ENCODE measurements at places on chromosomes 5 and 9.

- DNase-seq: no peak
Measured at GRCh38 chr9:34262971-34263370, 66.1 kb downstream of the KIF24 start.

- no peak for DNase-seq
Measured at GRCh38 chr5:54643685-54644106, 126.1 kb downstream of the SNX18 start.

GRCh38 chr5:53323943-53324642 lies 156.3 kb upstream of the FST start:
- no peak for DNase-seq

DNA sequence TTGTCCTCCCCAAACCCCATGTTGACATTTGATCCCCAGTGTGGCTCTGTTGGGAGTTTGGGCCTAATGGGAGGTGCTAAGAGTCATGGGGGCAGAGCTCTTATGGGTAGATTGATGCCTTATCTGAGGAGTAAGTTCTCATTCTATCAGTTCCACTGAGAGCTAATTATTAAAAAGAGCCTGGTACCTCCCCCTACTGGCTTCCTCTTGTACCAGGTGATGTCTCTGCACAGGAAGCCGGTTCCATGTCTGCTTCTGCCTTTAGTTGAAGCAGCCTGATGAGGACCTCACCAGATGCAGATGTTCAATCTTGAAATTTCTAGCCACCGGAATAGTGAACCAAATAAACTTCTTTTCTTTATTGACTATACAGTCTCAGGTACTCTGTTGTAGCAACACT lies 10.8 kb downstream of the GABRB2 start:
- no peak for DNase-seq

DNA sequence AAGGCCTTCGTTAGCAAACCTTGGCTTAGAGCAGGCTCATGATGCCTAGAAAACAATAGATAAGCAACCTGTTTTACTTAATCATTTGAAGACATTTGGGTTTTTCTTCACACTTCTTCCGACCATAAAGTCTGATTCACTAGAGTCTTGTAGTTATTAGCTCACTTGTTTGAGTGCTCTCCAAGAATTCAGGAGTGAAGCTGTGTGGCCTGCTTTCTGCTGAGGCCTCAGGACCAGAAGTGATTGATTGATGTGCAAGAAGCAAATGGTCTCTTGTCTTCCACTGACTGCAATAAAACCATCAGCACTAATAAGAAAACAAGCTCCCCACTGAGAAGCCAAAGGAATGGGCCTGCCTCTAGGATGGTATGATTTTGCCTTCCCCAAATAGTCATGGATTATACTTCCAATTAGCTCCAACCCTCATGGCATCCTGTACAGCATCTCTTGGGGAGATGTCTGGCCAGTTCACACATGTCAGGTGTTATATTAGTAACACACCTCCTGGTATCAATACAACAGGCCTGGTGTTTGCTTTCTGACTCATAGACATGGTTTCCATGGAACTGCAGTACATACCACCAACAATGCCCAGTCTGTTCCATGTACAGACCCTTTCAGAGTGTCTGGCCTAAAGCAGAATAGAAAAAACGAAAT lies 317.6 kb downstream of the CWC27 start:
- DNase-seq: no peak

GRCh38 chr5:109650493-109650892 lies 39.2 kb upstream of the MAN2A1 start:
- no peak for DNase-seq

- no peak for DNase-seq
Measured at GRCh38 chr5:19605846-19606407, 382.1 kb downstream of the CDH18 start.

DNA sequence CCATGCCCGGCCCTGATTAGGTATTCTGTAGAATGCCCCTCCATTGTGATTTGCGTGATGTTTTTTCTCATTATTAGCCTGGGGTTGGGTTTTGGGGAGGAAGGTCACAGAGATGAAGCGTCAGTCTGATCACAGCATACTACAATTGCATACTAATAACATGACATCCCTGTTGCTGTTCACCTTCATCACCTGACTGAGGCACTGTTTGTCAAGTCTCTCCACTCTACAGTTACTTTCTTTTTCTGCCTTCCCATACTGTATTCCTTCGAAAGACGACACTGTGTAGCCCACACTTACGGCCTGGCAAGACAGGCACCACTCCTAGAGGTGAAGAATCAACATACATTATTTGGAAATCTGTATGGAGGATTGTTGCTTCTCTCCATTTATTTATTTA lies 5.5 kb downstream of the ZNF354C start:
- no peak for DNase-seq

DNA sequence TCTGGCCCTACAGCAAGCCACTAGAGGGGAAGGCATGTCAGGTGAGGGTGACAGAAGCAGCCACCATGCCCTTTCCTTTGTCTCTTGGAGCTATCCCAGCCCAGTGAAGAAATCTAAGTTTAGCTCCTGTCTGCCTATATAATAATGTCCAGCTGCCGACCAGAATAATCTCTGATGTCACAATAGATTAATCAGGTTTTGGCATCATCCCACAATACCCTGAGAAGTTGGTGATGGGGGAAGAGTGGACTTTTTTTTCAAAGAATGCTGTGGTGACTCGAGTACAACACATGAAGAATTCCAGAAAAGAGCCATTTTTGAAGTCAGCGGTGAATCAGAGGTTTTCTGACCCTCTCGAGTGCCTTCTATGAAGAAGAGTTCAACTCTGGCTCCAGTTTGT lies 1.7 kb upstream of the TSLP start:
- DNase-seq: no peak

GRCh38 chr5:137220523-137220927 lies 278.6 kb downstream of the SPOCK1 start:
- DNase-seq: no peak

DNA sequence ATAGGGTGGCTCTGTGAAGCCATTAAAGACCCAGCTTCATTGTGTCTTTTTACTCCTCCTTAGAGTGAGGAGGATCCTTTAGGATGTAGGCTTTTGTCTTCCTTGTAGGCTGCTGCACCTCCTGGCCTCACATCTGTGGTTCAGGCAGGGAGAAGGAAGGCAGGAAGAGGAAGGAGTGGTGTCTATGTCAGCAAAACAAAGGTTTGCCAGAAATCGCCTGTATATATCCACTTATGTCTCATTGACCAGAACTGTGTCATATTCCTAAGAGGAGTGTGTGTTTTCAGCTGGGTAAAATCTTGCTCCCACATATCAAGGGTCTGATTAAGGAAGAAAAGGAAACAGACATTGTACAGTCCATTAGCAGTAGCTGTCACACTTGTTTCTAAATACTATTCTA lies 213.8 kb downstream of the ARHGAP26 start:
- no peak for DNase-seq

DNA sequence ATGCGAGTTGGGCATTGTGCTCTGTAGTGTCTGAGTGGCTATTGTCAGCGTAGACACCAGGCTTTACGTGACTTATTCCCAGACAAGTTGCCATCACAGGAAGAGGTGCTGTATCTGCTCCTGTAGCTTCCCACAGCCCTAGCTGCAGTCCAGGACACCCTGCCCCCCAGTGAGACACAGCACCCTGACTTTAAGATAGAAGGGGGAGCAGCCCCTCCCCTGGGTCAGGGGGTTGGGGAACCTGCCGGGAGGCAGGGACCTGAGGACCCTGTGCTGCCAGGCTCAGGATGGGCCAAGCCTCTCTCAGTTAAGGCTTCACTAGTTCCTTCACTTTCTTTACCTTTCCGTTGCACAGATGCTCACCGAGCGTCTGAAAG lies 75.4 kb downstream of the NEK6 start:
- DNase-seq: no peak

DNA sequence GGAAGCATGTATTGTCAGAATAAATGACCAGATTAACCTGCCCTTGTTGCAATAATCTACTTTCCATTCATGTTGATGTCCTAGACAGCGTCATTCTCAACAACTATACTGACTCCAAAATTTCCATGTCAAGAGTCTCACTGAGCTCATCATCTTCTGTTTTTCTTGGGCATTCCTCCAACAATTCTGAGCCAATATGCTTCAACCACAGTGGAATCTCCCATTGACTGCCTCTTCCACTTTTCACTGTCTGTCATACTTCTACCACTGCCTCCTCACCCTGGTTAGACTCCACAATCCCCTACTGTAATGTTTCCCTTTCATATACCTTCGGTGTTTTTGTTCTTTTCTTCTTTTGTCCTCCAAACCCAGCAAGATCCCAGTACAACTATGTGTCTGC lies 162.8 kb downstream of the TLE1 start:
- no peak for DNase-seq

DNA sequence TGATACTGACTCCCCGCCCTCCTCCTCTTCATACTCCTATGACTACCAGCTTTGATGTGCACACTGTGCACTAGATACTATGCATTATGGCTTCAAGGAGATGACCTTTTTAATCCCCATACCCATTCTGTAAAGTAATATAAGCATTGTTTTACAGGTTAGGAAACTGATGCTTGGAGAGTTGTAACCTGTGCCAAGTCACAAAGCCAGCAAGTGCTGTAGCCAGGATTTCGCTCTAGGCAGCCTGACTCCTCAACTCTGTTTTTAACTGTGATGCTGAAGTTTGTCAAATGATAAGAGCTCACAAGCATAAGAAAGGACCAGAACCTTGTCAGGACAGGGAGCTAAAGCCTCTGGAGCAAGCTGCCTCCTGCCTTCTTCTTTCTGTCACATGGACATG lies 461.3 kb downstream of the TMEM232 start:
- DNase-seq: no peak

GRCh38 chr5:36985387-36985786 lies 108.8 kb downstream of the NIPBL start:
- DNase-seq: no peak

DNA sequence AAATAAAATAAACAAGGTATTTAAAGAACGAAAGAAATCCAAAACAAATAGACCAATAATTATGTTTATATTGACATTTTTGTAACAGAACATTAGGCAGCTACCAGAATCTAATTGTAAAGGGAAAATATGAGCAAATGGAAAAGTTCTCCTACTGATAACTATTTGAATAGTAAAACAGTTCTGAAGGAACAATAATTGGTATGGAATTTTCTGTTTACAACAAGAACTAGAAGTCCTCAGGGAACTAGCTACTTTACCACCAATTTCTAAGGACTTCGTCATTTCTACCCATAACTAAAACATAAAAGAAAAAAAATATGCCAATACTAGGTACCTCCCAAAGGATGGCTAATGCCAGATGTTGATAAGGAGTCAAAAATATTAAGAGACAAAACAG lies 58.5 kb downstream of the AP3B1 start:
- DNase-seq: no peak

- no peak for DNase-seq
Measured at GRCh38 chr5:82862261-82862660, 214.9 kb downstream of the TMEM167A start.

- no peak for DNase-seq
Measured at GRCh38 chr5:154740483-154740882, 14.7 kb upstream of the LARP1 start.

- DNase-seq: no peak
Measured at GRCh38 chr9:12813960-12814876, 39.4 kb downstream of the LURAP1L start.

DNA sequence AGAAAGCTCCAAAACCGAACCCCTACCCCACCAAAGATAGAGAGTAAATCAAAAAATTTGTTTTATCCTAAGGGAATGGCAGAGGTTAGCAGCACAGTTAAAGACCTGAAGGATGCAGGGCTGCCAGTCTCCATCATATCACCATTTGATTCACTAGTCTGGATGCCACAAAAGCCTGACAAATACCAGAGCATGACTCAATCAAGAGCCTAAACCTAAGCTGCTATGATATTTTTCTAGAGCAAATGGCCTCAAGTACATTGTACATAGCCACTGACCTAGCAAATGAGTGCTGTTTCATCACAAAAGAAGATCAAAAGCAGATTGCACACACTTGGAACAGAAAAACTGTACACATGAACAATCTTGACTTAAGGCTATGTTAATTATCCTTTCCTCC lies 48.0 kb downstream of the DPYSL3 start:
- DNase-seq: no peak

- no peak for DNase-seq
Measured at GRCh38 chr5:83724001-83724400, 3.3 kb upstream of the HAPLN1 start.

DNA sequence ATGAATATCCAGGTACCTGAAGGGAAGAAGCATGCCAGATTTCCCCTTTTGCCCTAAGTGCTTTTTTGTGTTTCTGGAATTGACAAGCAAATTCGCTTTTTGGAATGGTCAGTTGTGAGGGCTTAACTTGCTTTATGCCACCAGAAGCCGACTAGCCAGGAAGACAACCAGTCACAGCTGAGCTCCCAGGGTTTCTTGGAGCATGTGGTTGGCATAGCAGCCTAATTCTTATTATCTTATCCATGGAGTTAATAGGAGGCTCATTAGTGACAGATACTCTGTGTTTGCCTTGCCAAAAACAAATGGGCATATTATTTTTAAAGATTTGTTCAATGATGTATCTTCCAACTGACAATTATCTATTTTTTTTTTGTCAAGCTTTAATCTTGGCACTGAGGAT lies 500.7 kb downstream of the PTPRD start:
- DNase-seq: no peak

DNA sequence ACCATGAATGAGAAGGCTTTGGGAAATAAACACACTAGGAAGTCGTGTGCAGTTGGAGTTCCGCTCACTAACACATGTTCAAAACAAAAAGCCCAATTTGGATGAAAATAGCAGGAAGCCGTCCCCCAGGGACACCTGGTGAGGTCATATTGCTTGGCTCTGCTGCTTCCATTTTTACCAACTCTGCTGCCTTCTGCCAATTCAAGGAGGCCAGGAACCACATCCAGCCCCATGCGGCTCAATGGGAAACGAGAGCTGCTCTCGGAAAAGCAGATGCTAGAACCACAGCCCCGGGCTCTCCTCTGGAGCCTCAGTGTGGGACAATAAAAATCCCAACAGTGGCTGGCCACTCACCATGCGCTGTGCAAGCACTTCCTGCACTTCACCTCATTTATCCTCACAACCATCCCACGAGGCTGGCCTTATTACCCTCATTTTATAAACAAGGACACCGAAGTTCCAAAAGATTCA lies 13.4 kb downstream of the ADAM19 start:
- no peak for DNase-seq

DNA sequence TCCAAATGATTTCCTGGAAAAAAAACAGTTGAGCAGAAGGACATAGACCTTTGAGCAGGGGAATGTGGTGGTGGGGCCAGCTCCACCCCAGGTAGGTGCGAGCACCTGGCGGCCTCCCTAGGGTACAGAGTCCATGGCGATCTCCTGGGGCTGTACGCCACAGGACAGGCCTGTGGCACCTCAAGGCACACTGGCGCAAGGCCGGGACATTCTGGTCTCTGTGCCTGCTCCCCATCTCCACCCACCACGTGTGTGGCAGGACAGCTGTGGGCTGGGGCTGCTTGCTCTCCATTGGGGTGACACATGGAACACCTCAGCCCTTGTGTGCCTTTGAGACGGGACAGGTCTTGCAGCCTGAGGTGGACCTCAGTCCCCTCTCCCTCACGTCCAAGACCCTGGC lies 25.2 kb downstream of the WNK2 start:
- no peak for DNase-seq
